Amniotic stem cell (primary cell): ENCODE measurements at places on chromosomes 2 and 18.

GRCh38 chr18:66724664-66725356 lies 120.9 kb upstream of the CDH19 start:
- DNase-seq = no peak

DNA sequence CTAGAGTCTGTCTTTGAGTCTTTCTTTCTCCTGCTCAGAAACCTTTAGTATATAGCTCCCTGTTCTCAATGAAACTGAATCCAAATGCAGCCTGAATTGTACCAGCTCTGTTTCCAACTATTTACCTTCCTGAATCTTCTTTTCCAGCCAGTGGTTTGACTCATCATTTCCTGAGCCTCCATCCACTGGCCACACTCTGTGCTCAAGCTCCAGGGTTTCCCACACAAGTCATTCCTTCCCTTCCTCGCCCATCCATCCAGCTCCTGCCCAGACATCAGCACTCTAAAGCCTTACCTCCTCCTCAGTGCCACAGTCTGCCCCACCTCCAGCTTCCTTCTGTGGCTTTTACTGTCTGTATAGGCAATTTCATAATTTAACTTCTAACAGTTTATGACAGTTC lies 233.6 kb upstream of the RASGRP3 start:
- DNase-seq = peak; percentile 43

- DNase-seq = no peak
Measured at GRCh38 chr2:201551901-201552300, 91.4 kb downstream of the TMEM237 start.

DNA sequence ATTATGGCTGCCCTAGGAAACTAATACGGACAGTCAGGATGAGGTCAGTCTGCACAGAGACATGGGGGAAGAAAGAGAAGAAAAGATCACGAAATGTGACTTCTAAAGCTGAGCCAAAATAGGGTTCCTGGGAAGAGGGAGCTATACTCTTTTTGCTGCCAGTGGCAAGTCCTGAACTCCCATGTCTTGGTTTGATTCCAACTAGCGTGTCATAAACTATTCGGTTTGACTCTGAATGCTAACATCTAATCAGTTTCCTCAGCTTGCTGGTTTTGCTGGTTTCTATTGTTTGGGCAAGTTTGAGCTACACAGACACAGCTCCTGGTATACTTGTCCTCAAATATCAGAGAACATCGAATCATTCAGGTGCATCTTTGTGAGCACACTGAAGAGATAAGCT lies 80.5 kb upstream of the CYP1B1 start:
- no peak for DNase-seq

- DNase-seq = no peak
Measured at GRCh38 chr2:221673248-221673647, 101.1 kb upstream of the EPHA4 start.

GRCh38 chr18:1037776-1038175 lies 133.1 kb downstream of the ADCYAP1 start:
- DNase-seq = no peak

DNA sequence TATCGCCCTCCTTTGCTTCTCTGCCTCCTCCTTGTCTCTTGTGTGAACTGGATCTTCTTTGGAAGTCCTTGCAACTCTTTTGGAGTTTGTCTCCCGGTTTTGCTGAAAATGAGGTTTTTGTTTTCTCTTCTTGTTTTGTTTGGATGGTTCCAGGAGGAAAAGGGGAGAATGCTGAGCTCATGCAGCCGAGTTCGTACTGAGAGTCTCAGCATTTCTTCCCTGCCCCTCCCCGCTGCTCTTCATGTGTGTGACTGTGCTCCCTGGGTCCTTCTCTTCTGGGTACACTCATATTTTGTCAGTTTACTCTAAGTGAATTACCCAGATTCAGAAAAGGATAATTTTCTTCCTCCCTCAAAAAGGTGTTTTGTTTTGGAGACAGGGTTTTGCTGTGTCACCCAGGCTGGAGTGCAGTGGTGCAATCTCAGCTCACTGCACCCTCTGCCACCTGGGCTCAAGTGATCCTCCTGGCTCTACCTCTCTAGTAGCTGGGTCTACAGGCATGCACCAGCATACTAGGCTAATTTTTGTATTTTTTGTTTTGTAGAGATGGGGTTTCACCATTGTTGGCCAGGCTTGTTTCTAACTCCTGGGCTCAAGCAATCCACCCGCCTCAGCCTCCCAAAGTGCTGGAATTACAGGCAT lies 142.9 kb upstream of the IL1R2 start:
- no peak for DNase-seq

- peak; percentile 81 for DNase-seq
Measured at GRCh38 chr2:237156031-237156856, 70.6 kb downstream of the COPS8 start.

DNA sequence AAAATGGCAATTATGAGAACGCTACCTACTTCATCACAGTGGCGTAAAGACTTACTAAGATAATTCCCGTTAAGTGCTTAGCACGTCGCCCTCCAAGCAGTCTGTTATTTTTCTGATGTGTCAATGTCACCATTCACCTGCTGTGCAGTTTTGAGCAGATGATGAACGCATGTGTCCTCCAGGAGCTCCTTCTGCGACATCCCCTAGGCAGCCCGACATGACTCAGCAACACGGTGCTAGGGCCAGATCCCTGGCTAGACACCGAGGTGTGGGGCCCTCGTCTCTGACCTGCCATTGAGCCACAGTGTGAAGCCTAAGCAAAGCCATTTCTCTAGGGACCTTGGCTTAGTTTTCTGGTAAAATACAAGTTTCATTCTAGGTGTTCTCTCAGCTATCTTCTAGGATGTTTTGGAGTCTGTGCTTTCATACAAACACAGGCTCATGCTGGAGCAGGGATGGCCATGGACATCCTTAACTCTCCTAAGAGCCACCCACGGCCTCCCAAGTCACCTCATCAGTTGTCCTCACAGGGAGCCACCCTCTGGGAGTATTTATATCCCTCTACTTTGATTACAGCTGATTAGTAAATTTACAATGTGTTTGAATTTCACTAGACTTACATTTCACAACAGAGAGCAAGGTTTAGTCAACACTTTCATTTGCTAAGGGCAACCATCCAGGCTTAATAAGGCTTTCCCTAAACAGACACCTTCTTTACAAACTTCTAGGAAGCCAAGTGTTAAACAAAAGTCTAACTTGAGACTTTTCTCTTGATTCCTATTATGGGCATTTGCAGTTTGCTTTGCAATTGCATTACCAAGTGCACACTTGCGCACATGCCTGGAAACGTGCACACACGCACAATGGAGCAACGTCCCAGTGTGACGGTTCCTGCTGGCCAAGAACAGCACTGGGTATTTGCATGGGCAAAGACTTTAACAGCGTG lies 376.8 kb upstream of the ID2 start:
- DNase-seq = no peak

GRCh38 chr18:48330016-48330991 lies 78.9 kb downstream of the ZBTB7C start:
- DNase-seq = no peak

DNA sequence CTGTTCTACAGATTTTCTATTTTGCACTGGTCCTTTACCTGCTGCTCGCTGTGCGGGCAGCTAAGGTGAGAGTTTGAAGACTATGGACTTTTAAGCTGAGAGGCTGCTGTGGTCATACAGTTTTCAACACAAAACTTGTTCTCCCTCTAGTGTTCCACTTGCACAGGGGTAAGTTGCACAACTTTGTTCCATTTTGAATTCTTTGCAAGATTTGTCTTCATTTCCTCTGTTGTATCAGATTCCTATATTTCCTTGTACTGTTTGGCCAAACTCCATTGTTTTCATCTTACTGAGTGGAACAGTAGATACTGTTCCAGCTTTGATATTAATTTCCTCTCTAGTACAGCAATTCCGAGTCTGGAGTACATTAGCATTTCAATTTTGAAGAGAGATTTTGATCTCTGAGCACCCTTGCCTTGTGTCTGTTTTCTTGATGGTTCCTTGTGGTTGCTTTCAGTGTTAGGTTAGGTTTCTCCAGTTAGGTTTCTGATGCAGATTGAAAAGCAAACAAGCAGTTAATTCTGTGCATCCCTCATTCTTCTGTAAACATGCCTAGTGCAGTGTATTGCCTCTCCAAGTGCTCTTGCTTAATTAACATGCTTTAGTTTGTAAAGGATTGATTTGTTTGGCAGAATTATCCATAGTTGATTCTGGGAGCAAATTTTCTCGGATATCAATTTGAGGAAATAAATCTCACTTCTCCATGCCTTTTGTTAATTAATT lies 188.8 kb downstream of the PTPRM start:
- no peak for DNase-seq

DNA sequence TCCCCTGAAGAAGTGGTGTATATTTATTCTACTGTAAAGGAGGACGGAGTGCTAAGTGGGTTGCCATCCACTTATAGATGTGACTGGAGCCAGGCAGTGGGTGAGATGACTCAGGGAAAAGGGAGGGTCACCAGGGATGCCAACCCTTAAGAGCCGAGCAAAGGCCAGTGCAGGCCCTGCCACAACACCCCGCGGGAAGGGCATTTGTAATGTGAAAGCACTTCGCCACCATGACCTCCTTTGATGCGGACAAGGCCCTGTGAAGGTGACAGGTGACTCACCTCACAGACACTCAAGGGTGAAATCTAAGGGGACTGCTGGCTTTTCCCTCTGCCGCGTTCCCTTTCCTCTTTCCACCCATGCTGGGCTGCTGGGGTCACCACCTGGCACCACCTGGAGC lies 50.2 kb upstream of the MRPL33 start:
- no peak for DNase-seq

DNA sequence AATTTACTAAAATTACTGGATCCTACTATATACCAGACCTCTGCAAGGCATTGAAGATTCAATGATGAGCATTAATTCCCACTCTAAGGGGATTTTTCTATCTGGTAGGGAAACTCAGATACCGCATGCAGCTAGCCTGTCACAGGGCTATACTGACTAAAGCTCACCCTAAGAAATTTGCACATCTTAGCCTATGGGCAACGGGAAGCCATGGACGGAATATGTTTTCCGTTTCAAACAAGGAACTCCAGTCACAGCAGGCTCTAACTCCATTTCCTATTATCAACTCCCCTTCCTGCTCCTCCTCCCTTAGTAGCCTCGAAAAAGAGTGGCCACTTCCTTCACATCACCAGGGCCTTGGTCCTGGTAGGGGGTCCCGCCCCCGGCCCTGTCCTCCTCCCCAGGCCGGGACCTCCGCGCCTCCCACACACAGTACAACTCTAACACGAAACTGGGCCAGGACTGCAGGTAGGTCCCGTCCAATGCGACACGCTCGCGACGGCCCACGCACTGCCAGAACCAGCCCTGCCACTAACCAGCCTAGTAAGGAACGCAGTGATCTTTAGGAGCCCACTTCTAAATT lies 659 bp upstream of the COX5B start:
- no peak for DNase-seq

DNA sequence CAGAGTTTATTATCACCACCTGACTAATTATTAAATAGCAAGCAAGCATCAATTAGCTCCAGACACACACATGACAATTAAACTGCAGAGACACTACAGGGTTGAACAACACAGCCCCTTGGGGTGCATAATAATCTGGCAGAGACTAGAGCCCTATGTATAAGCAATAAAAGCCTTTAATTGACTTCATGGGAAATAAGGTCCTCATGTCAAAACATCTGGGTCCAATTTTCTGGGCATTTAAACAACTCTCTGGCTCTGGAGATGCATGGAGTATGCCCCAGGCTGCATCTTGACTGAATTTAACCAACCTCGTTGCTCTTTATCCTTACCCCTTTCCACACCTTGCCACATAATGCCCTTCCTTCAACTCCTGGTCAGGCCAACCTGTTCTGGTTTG lies 270.7 kb upstream of the THUMPD2 start:
- DNase-seq = no peak

GRCh38 chr2:45009303-45009927 lies at the start of gene SIX2:
TSS of gene SIX2 (minus strand) at chr2:45009452. CDS start at chr2:45009110, 342 bp downstream.
- DNase-seq = peak; percentile 97

- DNase-seq = no peak
Measured at GRCh38 chr2:55111230-55111569, 60.9 kb upstream of the RTN4 start.

- no peak for DNase-seq
Measured at GRCh38 chr18:13676471-13676870, 49.9 kb downstream of the FAM210A start.

GRCh38 chr2:99380376-99381010 lies 43.3 kb downstream of the EIF5B start:
- DNase-seq = no peak

GRCh38 chr2:8310557-8311455 lies 371.1 kb upstream of the ID2 start:
- DNase-seq = no peak

DNA sequence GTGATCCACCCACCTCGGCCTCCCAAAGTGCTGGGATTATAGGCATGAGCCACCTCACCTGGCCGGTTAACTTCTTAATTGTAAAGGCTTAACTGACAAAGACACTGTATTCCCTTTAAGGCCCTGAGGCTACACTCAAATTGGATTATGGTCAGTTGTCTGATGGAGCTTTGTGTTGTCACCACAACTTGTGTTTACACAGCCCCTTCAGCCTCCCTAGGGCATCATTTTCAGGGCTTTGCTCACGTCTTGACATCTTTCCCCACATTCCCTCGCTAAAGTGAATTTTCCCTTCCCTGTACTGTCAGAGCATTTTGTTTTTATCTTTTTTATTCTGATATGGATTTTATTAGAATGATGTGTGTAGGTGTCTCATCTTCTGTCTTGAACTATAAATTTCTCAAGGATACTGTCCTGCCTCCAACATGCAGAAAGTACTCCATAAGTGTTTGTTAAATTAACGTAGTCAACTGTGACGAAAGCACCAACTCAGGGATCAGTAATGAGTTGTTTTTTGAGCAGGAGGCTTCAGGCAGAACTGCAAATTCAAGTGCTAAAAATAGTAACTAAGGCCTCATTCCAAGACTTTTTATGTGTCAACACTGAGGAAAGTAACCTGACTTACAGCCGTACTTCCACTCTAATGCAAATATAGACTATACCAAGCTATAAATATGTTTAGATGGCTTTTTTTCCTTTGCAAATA lies 77.1 kb upstream of the NARS1 start:
- DNase-seq = peak; percentile 15

GRCh38 chr2:211836409-211836808 lies 702.2 kb downstream of the ERBB4 start:
- no peak for DNase-seq

GRCh38 chr18:58785171-58785805 lies 79.4 kb upstream of the ZNF532 start:
- DNase-seq = no peak

DNA sequence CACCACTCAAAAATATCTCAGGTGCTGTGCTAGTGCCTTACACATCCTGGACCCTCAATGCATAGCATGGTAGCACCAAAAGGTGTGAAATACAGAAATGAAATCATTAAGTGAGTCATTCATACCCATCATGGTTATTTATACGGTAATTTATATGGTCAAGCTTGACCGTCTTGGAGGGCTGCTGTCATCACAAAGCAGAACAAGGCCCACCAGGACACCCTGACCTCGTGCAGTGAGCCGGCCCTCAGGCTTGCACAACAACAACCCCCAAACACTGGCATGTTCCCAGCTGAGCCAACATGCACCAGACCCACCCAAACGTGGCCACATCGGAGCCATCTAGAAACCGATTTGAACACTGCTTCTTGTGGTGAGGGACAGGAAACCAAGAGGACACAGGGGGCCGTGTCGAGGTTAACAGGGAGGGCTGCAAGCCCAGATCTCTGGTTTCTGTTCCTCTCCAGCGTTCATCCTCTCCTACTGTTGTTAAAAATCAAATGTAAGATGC lies 378.5 kb upstream of the ID2 start:
- no peak for DNase-seq
